LHCN-M2 (cell line): ENCODE measurements at places on chromosomes 16 and 17.

GRCh38 chr17:51335883-51336822 is 75.8 kb downstream of the UTP18 start:
- DNase-seq: no peak

DNA sequence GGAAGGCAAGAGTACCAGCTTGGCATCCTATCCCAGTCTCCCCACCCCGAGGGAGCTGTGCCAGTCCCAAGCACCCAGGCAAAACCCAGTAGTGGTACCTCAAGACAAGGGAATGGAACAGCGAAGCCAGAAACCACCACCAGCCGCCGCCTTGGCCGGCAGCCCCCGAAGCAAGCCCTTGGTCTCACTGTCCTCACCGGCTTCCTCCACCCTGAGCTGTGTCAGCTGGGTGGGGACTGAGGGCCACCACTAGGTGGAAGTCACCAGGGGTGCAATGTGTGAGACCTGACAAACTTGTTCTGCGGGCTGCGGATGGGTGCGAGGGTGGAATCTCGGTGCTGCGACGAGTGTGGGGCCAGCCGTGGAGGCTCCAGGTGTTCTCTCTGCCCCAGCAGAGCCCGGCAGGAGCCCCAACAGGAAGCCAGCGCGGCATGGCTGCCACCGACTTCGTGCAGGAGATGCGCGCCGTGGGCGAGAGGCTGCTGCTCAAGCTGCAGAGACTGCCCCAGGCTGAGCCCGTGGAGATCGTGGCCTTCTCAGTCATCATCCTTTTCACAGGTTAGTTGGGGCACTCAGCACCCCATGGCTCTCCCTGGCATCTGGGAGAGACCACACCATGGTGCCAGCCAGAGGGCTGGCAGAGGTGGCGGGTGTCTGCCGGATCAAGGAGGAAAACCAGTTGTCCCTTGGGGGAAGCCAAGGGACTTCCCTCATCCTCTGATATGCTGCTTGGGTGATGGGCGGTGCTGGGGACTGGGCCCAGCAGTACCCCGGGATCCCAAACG is 6.7 kb downstream of the SMIM5 start:
- no peak for DNase-seq

DNA sequence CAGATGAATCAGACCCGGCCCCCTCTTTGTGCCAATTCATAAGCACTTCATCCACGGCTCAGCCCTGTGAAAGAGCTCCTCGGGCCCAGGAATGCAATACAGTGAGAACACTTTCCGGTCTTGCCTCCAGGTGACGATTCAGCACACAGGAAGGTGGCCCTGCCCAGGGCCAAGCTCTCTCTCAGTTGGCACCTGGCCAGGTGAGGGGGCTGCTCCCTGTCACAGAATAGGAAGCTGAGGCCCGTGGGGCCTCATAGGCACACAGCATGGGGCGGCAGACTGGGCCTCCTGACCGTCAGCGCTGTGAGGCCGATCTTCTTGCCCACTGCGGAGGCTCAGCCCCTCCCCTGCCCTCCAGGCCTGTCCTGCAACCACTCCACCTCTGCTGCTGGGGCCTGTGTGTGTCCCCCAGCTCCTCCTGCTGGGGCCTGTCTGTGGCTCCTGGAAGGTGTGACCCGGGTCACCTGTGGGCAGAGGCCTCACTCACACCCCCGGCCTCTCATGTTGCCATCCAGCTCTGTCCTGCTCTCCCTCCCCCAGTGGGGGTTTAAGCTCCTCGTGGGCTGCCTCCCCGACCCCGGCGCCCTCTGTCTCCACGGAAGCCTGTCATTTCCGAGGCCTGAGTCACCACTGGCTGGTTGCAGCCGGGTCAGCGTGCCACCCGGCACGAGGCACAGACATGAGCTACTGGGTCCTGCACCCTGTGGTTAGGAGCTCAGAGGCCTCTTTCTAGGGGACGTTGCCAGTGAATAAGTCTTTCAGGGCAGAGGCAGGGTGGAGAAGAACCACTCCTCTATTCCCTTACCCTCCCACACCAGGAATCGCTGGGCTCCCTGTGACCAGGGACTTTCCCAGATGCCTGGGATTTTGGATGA is 114.4 kb downstream of the SEC14L1 start:
- peak; percentile 93 for DNase-seq

GRCh38 chr16:77679901-77680300 is 42.4 kb upstream of the NUDT7 start:
- peak; percentile 5 for DNase-seq
